ENCODE measurements at places on chromosomes 12 and 14. TPM values are rescaled to one million over a fixed set of nuclear protein-coding genes. Genes with fewer than 3 reads are reported as not detected.

Gene RDH5
- total RNA-seq, result 5.7 TPM

Gene MGST1
- total RNA-seq, result 48.4 TPM

Gene RAPGEF3
- total RNA-seq, result 44.1 TPM

Gene AMHR2
- total RNA-seq, result not detected

Gene TC2N
- 13.9 TPM for total RNA-seq

Gene LUM
- 0.10 TPM for total RNA-seq

Gene CAND1
- total RNA-seq, result 137 TPM

Gene CLEC6A
- not detected for total RNA-seq

Gene PLA2G1B
- not detected for total RNA-seq

Gene HOXC5
- 0.41 TPM for total RNA-seq

Gene TROAP
- 71.4 TPM for total RNA-seq

Gene MDGA2
- not detected for total RNA-seq

Gene DENND5B
- 28.3 TPM for total RNA-seq

Gene COL2A1
- total RNA-seq, result not detected

Gene CBLN3
- 2.5 TPM for total RNA-seq

GRCh38 chr14:64676410-64677008 is 27.7 kb upstream of the PLEKHG3 start:
- no peak for DNase-seq

GRCh38 chr14:22509751-22510300 is 79.2 kb downstream of the DAD1 start:
- DNase-seq, result no peak

DNA sequence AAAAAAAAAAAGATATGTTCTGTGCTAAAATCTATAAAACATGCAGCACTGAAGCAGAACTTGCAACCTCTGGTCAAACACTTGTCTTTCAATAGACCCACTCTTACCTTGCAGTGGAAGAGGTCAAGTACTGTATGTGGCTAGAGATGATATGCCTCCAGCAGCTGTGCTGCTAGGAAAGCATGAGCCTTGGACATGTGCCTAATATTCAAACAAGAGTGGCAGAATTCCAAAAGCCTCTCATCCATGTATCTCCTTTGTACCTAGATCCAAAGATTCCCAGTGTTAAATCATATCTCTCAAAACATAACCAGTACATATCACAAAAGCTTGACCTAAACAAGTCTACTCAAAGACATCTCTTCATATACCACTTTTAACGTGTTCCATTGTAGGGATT is 105.0 kb upstream of the CPNE8 start:
- DNase-seq, result no peak

GRCh38 chr14:95140060-95140858 is 17.1 kb downstream of the DICER1 start:
- DNase-seq, result no peak

DNA sequence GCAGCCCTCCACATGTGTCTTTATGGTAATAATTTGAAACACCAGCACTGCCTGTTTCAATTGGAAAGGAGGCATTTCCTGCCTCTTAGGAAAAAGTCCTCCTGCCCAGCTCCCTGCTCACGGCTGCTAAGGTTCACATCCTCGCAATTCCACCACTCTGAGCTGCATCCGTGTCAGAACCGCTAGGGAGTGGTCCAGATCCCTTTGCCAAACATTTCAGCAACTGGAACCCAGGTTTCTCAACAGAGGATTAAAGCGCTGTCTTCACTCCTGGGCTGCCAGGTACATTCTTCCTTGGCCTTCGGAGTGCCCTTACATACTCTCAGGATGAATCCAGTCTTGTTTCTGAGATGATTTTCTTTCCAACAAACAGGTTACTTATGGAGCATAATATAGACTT is 23.3 kb downstream of the C14orf132 start:
- DNase-seq, result no peak

GRCh38 chr12:26523708-26524150 is 309.3 kb downstream of the ITPR2 start:
- no peak for DNase-seq

- peak; percentile 93 for DNase-seq
Measured at GRCh38 chr12:13255792-13256691, 59.5 kb downstream of the EMP1 start.

GRCh38 chr14:70721542-70721941 is 79.8 kb downstream of the TTC9 start:
- DNase-seq, result no peak

DNA sequence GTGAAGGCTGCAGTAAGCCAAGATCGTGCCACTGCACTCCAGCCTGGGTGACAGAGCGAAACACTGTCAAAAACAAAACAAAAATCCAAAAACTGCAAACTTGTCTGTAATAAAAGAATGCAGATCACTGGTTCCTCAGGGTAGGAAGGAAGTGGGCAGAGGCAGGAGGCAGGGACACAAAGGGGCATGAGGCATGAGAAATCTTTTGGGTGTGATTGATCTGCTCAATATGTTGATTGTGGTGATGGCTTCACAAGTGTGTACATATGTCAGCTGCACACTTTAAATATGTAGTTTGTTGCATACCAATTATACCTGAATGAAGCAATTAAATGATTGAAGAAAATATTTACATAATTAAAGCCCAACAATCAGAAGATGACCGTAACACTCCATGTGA is 117.6 kb downstream of the CMAS start:
- DNase-seq, result no peak

DNA sequence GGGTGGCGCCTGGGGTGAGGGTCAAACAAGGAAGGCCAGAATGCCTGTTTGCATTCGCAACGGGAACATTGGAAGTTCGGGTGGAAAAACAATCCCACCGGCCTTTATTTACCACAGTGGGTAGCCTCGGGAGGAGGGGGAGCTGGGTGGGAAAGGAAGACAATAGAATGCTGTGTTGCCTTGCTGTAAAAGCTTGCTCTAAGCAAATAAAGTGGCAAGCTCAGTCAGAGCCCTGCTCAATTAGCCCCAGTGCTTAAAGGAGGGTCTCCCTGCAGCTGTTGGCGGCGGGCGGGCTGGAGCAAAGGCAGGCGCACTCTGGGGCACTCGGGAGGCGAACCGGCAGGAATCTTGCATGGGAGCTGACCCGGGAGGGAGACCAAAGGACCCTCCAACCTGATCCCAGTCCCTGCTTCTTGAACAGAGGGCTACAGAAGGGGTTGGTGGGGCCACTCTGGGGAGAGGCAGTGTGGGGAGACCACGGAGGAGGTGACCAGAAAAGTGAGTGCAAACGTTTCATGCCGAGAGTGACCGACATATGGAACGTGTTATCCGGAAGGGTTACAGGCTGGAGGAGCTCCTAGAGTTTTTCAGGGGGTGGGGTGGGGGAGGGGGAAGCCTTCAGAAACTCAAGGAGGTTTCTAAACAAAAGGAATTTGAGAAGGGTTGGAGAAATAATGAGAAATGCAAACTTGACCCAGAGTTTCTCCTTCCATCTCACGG is 48.5 kb downstream of the NTF3 start:
- no peak for DNase-seq

DNA sequence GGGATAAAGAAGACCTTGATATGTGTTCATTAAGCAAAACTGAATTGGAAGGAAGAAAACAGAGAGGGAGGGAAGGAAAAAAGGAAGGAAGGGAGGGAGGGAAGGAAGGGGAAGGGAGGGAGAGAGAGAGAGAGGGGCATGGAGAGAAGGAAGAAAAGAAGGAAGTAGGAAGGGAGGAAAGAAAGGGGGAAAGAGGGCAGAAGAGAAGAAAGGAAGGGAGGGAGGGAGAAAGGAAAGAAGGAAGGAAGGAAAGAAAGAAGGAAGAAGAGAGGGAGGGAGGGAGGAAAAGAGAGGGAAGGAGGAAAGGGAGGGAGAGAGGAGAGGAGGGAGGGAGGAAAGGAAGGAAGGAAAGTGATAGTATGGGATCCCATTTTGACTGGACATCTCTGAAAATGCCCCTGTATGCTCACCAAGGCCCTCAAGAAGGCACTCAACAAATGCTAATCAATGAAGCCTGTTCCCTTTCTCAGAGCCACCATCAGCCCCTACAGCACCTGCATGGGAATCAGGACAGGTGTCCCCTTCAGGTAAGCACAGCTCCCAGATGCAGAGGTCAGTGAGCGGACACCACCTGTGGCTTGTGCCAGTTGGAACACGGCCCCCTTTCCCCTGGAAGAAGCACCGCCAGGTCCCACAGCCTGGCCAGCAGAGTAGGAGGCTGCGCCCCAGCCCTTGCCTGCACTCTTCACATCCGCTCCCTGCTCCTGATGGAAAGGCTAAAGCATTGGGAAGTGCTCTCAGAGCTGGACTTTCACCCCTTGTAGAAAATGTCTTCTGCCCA is 161.4 kb upstream of the DIO3 start:
- no peak for DNase-seq

- no peak for DNase-seq
Measured at GRCh38 chr12:31218203-31219025, 107.5 kb downstream of the SINHCAF start.

DNA sequence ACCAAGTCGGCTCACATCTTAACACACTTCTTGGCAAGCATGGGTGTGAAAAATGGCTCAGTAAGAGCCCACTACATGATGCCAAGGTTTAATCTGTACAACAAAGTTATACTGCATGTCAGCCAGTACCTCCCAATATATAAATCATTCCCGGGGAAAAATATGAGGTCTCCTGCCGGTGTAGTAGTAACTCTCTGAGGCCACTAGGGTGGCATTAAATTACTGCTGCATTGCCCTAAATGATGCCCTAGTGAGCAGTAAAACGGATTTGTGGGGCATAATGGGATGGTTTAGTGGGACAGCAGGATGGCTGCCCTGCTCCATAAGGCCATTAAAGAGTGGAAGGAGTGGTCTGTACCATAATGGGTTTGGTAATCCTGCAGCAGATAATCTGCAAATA is 267.7 kb downstream of the MED13L start:
- peak; percentile 21 for DNase-seq

GRCh38 chr14:37864861-37865718 is 269.7 kb downstream of the TTC6 start:
- DNase-seq, result peak; percentile 13

DNA sequence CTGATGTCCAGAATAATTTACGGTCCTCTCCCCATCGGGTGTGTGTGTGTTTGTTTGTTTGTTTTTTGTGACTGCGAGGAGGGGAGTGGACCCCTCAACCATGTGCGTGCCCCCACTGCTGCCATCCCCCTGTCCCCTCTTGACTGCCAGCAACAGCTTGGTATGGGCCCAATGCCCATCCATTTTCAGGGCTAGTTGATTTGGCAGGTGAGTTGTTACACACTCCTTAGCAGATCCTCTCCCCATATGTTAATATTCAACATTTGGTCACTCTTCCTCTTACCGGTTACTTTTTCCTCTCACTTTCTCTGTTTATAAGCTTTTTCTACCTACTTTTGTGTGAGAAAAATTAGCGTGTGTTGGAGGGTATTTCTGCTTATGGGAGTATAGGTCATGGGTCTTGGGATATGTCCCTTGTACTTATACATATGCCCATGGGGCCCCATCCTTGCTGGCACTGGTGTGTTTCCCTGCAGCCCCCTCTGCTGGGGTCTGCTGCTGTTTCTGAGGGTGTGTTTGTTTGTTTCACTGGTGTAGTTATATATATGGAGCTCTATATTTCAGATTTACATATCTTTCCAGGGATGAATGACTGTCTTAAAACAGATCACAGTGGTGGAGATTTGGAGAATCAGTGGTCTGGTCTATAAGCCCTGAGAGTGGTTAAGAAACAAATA is 33.8 kb downstream of the ZFHX2 start:
- no peak for DNase-seq

- no peak for DNase-seq
Measured at GRCh38 chr12:3366451-3367110, 124.4 kb upstream of the PRMT8 start.

DNA sequence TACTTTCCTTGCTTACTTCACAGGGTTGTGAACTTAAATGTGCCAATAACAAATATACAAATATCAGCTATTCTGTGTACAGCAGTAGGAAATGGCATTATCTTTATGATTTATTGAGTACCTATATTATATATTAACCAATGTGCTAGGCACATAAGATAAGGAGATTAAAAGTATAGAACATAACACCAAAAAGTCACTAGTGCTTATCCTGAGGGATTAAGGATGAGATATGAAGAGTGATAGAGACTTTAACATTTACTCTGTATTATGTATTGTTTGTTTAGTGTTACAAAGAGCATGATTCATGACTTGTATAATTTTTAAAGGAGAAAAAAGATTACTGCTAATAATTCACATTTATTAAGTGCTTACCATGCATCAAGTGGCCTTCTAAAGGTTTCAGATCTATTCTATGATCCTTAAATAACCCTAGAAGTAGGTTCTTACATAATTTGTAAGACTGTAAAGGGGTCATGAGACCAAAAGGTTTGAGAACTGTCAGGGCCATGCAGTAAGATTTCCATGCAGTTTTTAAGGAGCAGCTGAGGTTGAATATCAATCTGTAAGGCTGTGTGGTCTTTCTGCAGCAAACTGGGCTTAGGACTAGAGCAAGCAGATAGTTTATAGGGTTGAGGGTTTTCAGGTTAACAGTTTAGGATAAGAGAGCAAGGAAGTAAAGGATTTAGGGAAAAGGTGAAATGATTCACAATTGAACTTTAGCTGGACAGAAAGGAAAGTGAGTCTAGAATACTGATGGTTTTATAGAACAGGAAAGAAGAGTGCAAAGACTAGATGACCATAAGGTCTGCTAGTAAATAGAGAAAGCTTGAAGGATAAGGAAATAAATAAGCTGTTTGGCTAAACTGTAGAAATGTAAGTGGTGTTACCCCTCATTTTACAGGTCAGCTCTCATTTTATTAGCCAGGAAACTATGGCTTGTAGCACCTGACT is 7.0 kb downstream of the PYROXD1 start:
- peak; percentile 58 for DNase-seq

- DNase-seq, result no peak
Measured at GRCh38 chr14:95507701-95508103, 8.7 kb downstream of the SYNE3 start.

DNA sequence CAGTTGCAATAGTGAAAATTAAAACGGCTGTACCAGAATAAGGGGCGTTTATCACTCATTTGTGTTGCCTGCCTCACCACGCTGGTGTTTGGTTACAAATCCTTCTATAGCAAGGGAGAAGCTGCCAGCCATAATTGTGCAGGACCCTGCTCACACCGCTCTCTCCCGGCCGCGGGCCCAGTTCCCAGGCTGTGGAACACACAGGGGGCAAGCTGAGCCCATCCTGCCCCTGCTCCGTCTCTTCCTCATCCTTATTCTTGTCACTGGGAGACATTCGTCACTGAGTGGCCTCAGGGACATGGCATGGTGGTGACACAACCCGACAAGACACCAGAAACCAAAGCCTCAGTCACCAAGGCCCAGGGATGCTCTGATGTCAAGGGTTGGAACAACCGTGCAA is 116.3 kb upstream of the FKBP4 start:
- DNase-seq, result no peak

GRCh38 chr12:117592588-117593305 is 231.3 kb upstream of the NOS1 start:
- no peak for DNase-seq

GRCh38 chr12:107374161-107374840 is 281.0 kb upstream of the CRY1 start:
- no peak for DNase-seq

- no peak for DNase-seq
Measured at GRCh38 chr12:132377147-132377546, 47.8 kb upstream of the GALNT9 start.
